ENCODE measurements at places on chromosomes 4 and X. TPM values are rescaled to one million over a fixed set of nuclear protein-coding genes. Genes with fewer than 3 reads are reported as not detected.

DNA sequence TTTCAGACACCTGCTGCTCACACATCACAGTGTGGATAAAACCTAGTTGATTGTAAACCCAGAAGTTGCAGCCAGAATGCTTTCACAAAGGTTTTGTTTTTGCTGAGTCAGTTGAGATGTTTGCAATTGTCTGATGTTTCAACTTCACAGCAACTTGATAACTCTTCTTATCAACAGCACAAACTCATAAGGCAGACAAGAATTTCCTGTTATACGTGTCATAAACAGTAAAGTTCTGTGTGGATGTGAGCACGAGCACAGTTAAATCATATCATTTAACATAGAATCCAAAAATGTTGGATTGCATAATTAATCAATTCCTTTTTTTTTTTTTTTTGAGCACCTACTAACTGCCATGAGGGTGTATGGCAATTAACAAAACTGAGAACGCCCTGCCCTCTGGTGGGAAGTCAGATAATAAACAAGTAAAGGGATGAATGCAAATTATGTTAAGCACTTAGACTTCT, 512.2 kb downstream of the PDHA2 start:
- no peak for DNase-seq

DNA sequence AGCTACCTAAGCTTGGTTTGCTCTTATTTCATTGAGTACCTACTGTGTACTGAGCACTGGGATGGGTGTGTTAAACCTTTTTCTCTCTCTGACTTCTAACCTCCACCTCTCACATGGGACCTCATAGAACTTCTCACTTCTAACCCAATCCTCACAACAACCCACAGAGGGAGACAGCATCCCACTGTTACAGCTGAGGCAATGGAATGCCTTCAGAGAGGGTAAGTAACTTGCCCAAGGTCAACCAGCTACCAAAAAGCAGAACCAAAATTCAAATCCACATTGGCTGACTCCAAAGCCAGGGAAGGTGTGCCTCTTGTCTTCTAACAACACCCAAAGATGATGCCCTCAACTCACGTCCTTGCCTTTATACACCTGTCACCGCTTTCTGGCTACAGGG, 5.4 kb downstream of the SEL1L3 start:
- DNase-seq: no peak

GRCh38 chr4:164847967-164848649, 28.9 kb upstream of the APELA start:
- no peak for DNase-seq

DNA sequence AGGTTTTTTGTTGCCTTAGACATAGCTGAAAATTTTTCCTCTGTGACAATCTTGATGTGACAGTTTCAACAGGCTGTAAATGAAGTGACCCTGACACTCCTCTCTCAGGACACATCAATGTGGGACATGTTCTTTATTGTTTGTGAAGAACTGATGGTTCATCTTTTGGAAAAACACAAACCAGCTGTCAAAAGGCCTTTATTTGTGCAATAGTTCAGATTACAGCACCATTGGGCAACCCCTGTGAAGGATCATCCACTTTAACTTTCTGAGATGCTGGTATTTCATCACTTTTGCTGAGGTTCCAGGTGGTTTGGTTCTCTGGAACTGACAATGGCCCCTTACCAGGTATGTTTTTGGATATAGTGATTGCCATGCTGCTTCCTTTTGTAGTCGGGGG, 40.3 kb downstream of the OSTC start:
- DNase-seq: no peak

DNA sequence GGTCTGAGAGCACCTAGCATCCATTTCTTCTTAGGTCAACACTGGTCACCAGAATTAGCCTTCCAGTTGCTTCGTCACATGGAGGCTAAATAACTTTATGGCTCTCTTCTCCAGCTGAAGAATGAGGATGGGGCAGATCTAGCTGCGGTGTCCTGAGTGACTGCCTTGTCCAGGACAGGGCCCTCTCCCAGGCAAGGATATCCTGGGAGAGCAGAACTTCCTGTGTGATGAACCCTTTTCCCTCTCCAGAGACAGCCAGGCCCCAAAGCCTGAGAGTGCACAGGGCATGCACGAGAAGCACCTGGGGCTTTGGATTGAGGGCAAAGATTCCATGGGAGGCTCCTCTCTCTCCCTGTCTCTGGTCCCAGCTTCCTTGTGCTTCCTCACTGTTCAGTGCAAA, 108.2 kb upstream of the MAMLD1 start:
- DNase-seq: no peak

Gene SLC16A2
- polyA plus RNA-seq: 0.41 TPM

DNA sequence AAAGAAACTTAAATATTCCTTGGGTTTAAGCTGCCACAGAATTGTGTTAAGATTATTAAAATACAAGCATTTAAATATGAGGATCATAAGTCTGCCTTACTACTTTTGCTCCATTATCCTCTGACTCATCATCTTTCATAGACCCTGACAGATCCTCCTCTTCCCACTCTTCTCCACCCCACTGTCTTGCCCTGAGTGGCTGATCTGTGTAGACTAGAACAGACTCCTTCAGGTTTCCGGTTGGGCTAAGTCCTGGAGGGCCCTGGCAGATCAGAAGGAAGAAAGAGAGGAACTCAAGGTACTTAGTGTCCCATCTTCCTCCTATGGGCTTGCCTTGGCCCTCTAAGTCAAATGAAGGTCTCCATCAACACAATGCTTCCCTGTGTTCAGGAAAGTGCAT, 30.7 kb downstream of the PALLD start:
- no peak for DNase-seq

GRCh38 chr4:16293210-16293838, 67.1 kb upstream of the TAPT1 start:
- DNase-seq: no peak

DNA sequence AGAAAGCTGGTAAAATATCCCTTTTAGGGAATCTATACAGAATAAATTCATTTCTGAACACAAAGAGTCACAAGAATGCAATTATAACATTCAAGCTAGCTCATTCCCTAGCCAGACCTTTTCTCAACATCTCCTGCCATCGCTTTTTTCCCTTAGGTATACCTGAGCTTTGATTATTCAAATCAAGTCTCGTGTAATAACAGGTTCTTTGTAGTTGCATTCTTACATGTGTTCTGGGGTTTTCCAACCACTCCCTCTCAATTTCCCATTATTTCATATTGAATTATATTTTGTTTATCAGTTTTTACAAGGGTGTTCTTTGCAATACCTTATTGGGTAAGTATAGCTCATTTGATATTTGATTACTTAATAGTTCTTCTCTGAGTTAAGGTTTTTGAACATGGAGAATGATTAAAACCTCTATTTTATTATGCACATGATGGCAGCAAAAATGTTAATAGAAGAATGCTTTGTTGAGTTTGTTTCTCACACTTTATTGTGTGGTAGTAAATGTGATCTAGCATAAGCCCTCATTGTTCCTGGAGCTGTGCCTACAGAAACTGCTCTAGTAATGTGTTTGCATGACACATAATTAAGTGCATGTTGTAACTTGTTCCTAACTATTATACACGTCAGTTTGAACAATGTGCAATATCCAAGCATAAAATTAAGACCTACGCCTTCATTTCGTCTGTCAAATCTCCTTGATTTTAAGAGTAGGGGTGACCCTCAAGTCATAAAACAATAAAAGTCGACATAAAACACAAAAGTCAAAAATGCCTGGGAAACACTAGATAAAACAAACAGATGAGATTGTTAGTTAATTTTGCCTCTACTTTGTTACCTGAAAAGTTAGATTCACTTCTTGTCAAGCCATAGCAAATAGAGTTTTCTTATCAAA, 124.0 kb upstream of the POF1B start:
- no peak for DNase-seq

Gene GUCY2F
- not detected for polyA plus RNA-seq

Gene FGFBP2
- polyA plus RNA-seq: 1.5 TPM

DNA sequence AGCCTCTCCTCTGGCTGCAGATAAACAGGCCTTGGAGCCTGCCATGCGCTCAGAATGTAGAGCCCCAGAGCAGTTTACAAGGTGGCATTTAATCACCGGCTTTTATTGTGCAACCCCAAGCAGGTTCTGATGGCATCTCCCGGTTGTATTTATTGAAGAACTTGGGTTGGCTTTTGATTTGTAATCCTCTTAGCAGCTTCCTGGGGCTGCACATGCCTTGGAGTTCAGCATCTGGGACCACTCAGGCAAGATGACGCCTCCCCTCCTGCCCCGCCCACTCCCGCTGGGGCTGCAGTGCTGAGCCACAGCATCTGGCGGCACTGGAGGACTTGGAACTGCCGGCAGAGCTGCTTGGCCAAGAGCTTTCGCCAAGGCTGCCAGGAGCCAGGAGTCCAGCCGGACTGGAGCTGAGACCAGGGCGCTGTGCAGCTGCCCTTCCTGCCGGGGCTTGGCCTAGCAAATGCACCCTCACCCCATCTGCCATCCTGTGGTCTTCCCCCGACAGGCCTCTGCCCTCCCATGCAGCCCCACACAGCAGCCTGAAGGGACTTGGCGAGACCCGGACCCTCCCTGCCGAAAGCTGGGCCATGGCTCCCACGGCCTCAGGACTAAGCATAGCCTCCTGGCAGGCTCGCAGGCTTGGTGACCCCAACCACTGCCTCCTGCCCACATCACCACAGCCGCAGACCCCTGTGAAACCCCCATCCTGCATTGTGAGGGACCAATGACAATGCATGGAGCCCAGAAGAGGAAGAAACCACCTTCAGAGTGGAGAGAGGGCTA, 5.4 kb downstream of the HTRA3 start:
- no peak for DNase-seq

- DNase-seq: peak; percentile 81
These were observed 34.2 kb downstream of the TSC22D3 start for GRCh38 chrX:107741404-107741790.

Gene RIPPLY1
- not detected for polyA plus RNA-seq

Gene RPA4
- 0.22 TPM for polyA plus RNA-seq

- no peak for DNase-seq
These were observed 49.5 kb upstream of the LNX1 start for GRCh38 chr4:53640576-53641453.

DNA sequence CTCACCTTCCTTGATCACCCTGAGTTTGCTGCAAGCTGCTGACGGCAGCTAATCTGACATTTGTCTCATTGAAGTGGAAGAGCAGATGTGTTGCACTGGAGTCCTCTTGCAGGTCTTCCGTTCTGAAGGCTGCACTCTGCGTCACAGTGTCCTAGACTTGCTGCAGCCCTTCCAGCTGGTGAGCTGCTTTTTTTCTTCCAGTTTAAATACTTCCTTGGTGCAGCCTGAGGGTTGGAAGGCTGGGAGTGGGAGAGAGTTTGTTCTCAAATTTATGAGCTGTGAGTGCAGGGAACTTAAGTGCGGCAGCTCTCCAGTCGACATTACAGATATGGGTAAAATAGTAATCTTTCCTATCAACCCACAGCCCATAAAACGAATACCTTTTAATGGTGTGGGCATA, 303.6 kb upstream of the FAT1 start:
- no peak for DNase-seq

- DNase-seq: peak; percentile 66
These were observed 68.7 kb downstream of the WFS1 start for GRCh38 chr4:6338175-6338950.

Gene ADH1B
- 39.3 TPM for polyA plus RNA-seq

Gene PNMA6F
- polyA plus RNA-seq: not detected

Gene KLHL34
- 0.18 TPM for polyA plus RNA-seq

Gene STIM2
- polyA plus RNA-seq: 30.7 TPM

DNA sequence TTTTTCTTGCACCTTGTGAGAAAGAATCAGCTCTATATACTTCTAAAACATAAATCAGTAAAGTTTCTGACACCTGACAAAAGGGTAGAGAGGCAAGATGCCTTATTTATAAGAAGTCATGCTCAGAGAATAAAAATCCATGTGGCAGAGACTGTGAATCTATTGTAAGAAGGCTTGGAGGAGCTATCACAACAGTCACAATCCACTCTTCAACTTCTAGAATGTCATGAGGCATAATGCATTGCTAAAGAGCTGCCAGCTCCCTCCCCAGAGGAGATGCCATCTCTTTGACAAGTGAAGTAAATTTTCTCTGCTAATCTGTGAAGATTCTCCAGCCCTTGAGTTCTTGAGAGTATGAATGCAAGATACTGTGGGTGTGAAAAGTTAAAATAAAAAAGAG, 971.2 kb upstream of the IGFBP7 start:
- no peak for DNase-seq

DNA sequence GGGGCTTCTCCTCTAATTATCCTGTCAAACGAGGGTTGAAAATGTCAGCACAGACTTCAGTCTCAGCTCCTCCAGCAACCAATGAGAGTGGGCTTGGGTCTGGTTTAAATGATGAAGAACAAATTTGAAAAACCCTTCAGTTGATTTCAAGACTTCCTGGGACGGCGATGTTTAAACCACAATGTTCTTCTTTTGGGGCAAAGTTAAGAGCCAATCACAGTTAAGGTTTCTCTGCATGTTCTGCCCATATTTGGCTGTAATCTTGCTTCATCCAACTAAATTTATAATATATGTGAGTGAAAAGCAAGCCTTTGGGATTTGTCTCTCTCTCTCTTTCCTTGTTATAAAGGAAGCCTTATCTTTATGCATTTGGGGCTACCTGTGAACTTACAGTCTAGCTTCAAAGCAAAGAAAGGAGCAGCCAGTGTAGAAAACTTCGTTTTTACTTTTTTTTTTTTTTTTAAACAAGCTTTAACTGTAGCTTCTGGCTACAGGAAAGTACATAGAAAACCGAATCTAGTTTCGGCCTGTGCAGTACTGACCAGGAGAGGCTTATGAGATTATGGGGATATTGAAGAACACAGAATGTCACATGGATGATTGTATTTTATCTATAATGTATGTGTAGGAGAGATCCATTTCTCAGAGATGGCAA, 46.8 kb upstream of the FAM9C start:
- DNase-seq: no peak

GRCh38 chrX:39827951-39828350, 269.8 kb downstream of the BCOR start:
- peak; percentile 81 for DNase-seq

DNA sequence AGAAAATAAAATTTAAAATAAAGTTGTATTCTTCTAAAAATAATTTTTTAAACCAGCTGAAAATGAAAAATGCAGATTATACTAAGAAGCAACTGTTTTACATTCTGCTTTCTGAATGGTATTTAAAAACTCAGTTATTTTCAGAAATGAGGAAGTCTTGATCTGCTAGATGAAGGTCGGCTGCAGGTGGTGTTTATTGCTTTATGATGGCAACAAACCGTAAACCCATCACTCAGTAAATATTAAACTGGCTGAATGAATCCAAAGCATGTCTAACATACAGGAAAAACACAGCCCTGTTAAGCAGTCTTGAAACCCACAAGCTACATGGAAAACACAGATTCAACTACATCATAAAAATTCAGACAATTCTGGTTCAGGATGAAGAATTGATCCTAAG, 29.3 kb downstream of the DYNLT3 start:
- DNase-seq: no peak

Gene FAM9C
- 0.16 TPM for polyA plus RNA-seq

Gene XAGE1A
- 0.50 TPM for polyA plus RNA-seq

Gene TCEAL7
- 2.5 TPM for polyA plus RNA-seq

Gene SCRG1
- 0.11 TPM for polyA plus RNA-seq

DNA sequence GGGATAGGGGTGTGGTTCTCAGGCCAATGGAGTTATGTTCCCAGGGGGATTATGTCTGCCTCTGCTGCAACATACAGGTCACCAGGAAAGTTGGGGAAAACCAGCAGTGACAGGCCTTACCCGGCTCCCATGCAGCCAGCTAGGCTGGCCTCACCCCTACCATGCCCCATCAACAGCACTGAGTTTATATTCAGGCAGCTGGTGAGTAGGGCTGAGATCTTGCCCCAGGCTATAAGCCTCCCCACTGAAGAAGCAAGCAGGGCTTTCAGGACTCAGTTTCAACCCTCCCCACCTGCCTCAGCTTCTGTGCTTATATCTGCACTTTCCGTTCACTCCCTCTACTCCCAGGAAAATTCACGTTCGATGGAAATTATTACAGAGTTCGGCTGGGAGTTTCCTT, 122.4 kb upstream of the PGRMC2 start:
- DNase-seq: no peak

All from spleen (tissue), 13 donors.